ENCODE measurements at places on chromosomes 1 and 21.

DNA sequence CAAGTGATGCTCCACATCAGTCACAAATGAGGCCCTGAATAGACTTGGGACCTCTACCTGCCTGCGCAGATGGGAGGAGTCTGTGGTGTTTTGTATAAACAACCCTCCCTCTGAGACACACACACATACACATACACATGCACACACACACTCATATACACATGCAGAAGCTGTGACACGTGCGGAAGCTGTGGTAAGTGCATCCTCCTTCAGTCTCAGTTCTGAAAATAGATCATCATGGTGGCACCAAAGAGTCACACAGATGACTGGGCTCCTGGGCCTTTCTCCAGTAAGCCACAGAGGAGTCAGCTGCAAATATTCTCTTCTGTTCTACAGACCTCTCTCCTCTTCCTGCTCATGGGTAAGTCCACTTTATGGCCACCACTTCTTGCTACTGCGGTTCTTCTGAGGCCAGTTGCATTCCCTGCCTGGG is at the start of gene LY9:
LY9 (plus strand) TSS at position 224 of the 433 bp plus-strand sequence; CDS start at position 238, 14 bp downstream.
- DNase-seq: peak; percentile 91

DNA sequence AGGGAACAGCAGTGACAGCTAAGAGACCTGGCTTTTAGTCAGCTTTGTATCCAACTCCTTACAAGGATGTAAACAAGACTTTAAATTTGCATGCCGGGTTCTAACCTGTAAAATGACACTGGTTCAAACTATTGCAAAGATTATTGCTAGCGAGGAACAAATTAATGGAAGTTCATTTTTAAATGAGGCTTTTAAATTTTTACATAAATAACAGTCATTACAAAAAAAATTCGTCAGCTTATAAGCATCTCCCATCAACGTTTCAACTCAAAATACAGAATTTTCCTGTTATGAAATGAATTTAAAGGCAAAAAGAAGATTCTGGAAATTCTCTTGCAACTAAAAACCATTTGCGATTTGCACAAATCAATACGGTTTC is 668 bp downstream of the KIF14 start:
- no peak for DNase-seq

DNA sequence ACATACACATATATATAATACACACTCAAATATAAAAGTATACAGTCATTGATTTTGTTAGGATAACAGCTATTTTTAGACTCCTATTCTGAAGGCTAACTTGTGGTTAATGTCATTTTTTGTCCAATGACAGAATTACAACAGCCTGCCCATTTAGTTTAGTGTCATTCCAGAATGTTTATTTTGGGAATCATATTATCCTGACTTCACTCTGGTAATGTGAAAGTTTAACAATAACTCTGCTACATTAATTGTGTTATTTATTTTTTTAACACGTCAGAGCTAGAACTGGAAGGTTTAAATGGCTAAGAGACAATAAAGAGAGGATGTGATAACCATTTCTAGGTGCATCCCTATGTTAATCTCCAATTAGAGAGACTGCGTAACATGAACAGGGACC is 648.1 kb downstream of the USP25 start:
- no peak for DNase-seq

GRCh38 chr21:42820616-42821465 is 58.5 kb downstream of the WDR4 start:
- DNase-seq: no peak

GRCh38 chr1:55213151-55213884 is 1.8 kb downstream of the USP24 start:
- DNase-seq: no peak

DNA sequence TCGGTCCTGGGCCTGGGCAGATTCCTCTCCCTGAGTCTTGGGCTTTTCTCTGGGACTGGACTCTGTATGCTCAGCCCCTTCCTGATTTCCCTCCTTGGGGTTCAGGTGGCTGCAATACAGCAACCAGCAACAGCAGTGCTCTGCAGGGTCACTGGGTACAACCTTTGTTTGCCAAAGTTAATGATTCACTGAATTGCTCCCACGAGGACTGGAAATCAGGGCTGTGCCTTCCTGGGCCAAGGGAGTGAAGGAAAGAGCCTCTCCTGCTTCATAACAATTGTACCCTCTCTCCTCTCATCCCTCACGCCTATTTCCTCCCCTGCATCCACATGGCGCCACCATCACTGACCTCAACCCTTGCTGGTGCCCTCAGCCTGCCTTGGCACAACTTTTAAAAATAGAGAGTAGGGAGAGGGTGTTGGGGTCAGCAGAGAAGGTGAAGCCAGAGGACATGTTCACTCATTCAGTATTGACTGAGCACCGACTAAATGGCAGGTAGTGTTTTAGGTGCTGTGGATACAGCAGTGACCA is 52.8 kb upstream of the GOLT1A start:
- no peak for DNase-seq

DNA sequence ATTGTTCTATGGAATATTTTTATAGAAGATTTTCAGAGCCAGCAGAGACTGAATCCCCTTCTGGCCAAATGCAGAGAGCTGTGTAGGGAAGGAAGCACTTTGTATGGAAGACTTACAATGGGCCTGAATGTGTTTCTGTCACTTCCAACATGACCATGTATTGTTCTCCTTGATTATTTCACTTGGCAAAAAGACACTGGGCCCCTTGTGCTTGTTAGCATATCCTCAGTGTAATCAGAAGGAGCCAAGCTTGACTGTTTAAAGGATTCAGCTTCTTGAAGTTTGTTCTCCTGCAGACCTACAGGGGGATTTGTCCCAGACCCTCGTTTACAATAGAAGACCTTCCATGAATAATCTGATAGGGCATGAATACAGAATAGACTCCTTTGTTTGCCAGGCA is 48.1 kb upstream of the UBE2U start:
- no peak for DNase-seq

DNA sequence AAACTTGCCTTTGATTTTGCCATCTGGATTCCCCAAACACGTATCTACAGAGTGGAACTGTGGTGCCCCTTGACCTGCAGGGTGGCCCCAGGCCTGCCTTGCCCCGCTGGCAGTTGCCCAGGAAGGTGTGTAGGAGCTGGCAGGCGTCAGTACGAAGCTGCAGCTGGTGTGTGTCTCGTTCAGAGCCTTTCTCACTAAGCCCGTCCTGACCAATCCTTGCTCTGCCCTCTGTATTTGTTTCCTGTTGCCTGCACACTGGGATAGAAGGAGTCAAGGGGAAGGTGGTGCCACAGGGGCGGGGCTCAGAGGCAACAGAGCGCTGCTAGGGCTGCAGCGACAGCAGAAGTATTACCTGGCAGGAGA is 5.2 kb upstream of the VSIG8 start:
- DNase-seq: no peak

GRCh38 chr1:145972580-145972979 is 8.1 kb downstream of the POLR3GL start:
- DNase-seq: no peak

DNA sequence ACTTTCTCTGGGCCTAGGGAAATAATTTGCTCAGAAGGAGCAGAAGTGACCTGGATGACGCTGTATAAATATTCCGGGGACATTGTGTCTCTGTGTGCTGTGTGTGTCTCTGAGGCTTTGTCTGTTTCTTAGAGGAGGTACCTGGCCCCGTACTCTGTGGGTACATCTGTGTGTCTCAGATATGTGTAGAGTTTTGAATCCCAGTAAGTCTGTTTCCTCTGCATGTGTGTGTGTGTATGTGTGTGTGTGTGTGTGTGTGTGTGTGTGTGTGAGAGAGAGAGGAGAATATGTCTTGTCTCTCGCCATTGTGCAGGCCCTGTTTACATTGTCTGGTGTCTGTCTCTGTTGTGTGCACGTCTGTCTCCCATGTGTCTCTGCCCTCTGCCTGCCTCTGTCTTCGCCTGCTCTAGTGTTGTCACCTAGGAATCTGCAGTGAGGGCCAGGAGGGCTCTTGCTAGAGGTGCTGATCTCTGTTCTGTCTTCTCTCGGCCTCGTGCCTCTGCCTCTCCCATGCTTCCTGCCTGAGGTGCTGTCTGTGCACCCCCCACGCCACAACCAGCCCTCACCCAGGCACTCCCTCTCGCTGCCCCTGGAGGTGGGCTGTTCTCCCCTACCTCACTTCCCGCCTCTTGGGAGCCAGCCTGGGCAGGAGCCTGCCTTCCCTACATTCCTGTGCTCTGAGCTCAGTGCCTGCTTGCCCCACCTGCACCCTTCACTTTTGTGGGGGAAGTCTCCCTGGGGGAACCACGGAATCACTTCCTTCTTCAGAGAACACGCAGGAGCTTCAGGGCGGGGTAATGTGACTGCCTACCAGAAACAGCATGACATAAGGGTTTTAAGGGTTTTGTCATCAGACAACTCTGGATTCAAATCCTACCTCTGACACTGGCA is 5.9 kb downstream of the MAP7D1 start:
- DNase-seq: peak; percentile 63

GRCh38 chr1:193144999-193145398 is 23.2 kb downstream of the CDC73 start:
- no peak for DNase-seq

- no peak for DNase-seq
These were observed 243.2 kb upstream of the NR5A2 start for GRCh38 chr1:199784138-199784895.

DNA sequence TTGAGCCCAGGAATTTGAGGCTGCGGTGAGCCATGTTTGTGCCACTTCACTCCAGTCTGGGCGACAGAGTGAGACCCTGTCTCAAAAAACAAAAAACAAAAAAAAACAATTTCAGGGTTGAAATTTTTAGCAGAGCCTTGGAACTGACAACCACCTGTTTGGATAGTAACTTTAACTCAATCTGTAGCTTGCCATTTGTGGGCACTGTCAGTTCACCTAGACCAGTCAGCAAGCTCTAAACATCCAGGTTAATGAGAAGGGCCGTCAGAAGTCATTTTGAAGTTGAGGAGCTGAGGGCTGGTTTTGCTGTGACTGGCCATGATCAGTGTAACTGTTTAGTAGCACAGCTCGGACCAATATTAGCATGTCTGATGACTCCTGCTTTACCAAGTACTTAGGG is 8.4 kb downstream of the TRAPPC10 start:
- no peak for DNase-seq
